Dorsolateral prefrontal cortex (tissue), 122 donors: ENCODE measurements at places on chromosomes 6 and 20.

DNA sequence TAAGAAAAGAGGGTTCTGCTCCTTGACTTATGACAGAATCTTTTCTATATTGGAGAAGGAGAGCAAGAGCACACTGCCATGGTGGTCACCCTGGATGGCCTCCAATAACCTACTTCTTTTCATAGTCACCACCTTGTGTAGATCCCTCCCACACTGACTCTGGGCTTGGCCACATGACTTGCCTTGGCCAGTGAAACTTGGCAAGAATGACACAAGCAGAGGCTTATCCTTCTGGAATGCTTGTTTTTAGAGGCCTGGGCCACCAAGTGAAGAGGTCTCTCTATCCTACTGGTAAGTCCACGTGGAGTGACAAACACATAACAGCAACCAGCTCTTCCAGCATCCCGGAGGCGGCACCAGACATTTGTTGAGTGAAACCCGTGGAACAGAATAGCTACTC lies 349.4 kb upstream of the JARID2 start:
- DNase-seq, result no peak

DNA sequence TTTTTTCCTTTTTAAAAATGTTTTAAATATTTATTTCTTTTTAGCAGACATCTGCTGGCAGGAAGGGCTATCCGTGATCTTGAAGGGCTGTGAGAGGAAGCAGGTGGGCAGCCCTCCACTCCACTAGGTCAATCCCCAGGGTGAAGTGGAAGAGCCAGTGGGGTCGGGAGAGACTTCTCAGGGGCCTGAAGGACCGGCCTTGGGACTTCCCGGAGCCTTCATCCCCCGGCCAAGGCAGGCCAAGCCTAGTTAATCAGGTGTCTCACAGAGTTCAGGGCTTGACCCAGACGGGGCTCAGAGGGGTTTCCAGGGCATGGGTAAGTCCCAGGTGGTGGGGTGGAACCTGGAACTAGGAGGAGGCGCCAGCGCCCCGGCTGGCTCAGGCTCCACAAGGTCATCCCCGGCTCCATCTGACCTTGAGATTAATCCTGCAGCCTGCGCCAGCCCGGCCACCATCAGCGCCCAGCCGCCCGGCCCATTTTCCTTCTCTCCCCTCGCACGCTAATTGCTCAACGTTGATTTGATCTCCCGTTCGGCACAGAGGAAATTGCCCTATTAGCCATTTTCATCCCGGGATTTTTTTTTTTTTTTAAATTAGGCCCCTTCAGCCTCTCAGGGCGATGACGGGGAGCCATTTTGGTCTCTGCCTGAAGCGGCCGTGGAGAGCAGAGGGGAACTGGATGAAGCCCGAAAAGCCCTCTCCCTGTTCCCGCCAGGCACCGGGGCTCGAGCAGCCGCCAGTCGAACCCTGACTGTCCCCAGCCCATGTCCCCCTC lies 44.4 kb downstream of the MDFI start:
- no peak for DNase-seq

GRCh38 chr20:40961686-40962640 lies 66.7 kb upstream of the TOP1 start:
- no peak for DNase-seq

DNA sequence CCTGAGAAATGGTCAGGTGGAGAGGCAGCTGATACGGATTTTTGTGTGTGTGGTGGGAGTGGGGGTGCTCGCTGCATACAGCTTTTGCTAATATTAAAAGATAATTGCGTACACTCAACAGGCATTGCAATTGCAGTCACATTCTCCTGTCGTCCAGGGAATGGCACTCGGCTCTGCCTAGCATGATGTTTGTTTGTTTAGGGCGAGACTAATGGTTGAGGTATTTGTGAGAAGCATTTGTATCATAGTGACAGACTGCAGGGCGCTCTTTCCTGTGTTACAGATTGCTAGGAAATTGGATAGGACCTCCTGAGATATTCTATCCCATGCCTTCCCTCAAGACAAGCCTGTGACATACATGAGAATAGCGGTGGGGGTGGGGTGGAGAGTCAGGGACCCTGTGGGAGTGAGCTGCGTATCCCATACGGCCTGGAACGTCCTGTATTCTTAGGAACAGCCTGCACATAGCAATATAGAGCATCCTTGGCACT lies 207.4 kb downstream of the SOX4 start:
- DNase-seq, result no peak

DNA sequence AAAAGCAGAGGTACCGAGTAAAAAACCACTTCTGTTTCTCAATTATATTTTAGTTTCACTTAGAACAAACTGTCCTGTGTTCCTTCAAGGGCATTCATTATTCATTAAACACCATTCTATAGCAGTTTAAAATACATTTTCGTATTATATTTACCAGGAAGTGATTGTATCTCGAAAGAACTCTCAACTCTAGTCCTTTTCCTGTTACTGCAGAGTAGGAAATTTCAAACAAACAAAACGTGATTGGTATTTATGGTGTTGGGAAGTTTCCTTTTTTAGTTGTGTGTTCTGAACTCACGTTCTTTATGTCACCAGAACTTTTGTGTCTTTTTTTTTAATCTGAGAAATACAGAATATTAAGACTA lies 139.5 kb upstream of the BTBD3 start:
- DNase-seq, result no peak

DNA sequence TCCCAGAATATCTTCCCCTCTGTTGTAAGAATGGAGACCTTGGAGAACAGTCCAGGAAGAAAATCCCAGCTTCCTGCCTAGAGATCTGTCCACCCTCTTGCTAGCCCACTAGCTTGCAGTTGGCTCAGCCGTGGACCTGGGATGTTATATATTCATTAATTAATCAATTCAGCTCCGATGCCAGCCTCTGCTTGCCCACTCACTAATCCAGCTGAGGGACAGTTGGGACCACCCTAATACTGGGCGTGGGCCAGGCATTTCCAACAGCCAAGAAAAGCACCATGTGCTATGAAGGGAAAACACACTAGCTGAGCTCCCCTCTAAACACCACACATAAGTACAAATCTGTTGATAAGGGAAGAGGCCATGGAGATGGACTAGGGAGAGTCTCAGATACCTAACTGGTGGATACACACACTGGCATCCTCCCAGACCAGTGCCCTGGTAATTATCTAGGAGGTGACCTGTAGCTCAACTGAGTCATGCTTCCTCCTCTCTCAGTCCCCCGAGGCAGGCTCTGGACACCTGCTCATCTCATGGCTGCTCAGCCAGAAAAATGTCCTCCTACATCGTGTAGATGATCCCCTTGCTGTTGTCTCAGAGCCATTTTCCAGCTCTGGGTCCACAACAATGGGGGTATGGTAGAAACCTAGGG lies 78.9 kb downstream of the ANKRD60 start:
- no peak for DNase-seq

- DNase-seq, result no peak
Observed at GRCh38 chr6:23176471-23176870, 607.1 kb downstream of the HDGFL1 start.

DNA sequence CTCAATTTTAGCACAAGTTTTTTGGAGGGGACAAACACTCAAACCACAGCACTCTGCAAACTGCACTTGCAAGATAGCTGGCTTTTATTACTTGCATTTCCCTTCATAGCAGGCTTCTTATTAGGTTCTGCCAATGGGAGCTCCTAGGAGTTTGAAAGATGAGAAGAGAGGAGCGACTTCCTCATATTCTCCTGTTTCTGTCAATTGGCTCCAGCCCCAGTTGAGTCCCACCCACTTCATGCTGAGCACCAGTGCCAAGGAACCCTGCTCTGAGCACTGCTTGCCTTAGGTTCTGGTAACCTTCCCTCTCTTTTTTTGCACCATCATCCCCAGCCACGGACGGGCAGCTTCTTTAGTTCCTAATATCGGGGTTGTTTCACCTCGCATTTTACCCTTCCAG lies 67.9 kb downstream of the PSMB1 start:
- no peak for DNase-seq

GRCh38 chr20:58567437-58567836 lies 52.2 kb upstream of the APCDD1L start:
- DNase-seq, result no peak

GRCh38 chr6:100663219-100663863 lies 198.6 kb upstream of the SIM1 start:
- no peak for DNase-seq

GRCh38 chr6:3320238-3320811 lies 61.6 kb downstream of the PSMG4 start:
- no peak for DNase-seq

DNA sequence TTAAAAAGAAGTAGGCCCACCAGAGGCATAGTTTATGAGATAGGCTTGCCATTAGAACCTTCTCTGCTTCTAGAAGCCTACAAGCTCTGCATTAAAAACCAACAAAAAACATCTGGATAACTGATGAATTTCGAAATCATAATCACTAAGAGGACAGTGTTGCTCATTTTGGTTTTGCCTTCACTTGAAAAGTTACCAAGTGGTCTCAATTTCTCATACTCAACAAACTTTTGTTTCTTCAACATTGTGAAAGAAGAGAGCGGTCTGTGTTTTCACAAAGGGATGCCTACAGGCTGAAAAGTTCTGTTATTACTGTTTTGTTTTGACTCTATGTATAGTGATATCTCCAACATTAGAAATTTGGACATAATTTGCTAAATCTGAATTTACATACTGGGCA lies 98.9 kb downstream of the PDSS2 start:
- DNase-seq, result no peak

DNA sequence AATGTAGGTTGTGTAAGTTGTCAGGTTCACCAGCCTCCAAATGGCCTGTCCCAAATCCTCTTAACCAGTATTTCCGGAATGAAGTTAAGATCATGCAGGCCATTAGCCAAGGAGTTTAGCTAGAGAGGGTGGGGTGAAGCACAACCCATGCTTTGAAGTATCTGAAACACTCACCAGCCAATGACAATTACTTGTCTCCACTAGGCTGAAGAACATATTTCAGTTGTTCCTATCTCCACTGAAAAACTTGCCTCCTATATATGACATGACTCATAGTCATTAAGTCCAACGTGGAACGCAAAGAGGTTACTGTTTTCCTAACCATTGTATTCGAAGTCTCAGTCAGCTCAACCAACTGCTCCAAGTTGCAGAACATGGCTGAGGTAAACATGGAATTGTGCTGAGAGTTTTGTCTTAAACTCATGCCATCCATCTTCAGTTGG lies 37.4 kb upstream of the TNFAIP3 start:
- no peak for DNase-seq

GRCh38 chr6:10381133-10381829 lies 33.6 kb downstream of the TFAP2A start:
- no peak for DNase-seq

GRCh38 chr20:25057234-25058050 lies 497 bp downstream of the ACSS1 start:
- peak; percentile 85 for DNase-seq

DNA sequence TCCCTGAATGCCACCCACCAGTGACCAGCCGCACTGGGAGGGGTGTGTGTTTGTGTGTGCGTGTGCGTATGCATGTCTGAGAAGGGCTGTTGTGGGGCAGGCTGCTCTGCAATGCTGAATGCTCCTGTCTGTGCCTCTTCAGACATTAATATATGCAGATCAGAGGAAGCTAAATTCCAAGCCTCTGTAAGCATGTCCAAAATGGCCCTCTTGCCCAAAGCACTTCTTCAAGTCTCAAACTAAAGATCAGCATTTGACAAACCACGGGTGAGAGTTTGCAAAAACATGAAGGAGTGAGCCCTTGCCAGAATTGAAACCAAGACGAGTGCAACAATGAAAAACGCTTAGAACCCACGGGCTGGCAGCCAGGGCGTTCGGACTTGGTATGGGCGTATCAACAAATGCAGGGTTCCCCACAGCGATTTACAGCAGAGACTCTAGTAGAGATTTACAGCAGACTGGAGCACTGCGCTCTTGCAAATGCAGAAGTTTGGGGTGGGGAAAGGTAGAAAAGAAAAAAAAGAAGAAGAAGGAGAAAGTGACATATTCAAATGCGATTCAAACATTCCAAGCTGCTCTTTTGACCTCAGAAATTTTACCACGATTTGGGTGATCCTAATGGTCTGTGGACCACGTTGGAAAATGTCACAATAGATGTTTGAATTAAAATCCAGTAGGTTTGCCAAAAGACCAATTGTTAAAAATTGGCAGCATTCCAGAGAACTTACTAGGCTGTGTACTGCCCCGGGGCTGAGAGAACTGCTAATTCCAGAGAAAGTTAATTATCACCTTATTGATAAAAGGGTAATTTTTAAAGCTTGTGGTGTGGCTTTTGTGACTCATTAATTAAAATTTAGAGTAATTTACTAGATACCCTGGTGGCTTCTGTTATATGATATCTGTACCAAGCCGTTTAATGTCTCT lies 3.5 kb downstream of the SCML4 start:
- no peak for DNase-seq

DNA sequence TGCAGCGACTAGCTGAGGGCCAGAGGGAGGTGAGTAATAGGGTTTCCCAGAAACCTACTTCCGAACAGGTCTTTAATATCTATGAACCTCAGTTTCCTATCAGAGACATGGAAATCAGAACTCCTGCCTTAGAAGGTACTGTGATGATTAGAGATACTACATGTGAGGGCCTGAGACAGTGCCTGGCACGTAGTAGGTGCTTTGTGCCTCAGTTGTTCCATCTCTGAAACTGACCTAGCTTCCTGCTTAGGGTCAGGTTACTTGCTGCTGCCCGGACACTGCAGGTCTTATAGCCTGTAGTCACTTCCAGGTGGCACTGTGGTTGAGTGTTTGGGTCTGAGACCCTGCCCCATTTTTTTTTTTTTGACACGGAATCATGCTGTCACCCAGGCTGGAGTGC lies 20.9 kb downstream of the RAB44 start:
- no peak for DNase-seq

GRCh38 chr6:147000545-147001488 lies 203.4 kb upstream of the STXBP5 start:
- no peak for DNase-seq

DNA sequence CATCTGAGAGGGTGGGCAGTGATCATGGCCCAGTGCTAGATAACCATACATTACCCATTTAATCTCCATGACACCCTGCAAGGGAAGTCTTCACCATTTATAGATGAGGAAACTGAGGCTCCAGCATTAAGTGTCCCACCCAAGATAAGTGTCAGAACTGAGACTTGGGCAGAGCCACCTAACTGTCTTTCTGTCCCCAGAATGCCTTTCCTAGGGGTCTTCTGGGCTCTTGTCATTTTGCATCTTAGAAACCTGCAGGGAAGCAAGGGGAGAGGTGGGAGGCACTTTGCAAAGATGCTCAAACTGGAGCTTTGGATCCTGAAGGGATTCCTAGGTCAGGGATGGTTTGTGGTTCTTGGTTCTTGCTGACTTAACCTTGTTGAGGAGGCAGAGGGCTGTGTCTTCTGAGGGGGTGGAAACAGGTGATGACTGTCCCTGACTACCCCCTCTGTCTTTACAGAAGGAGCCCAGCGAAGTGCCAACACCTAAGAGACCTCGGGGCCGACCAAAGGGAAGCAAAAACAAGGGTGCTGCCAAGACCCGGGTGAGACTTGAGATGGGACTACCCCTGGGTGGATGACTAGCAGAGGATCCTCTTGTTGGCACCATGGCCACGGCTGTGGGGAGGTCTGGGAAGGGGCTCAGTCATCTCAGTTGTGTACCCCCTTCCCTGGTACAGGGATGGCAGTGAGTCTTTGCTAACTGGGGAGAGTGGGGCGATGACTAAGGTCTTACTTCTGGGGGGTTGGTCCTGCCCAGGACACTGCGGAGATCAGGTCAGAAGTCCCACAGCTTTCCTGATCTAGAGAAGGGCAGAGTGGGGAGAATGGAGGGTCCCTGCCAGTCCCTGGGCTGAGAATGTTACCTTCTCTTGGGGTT lies 5.8 kb downstream of the HMGA1 start:
- peak; percentile 28 for DNase-seq
